ENCODE measurements at places on chromosomes 1 and 21.

- no peak for DNase-seq
Observed at GRCh38 chr1:207745839-207746767, 5.8 kb upstream of the CD46 start.

- no peak for DNase-seq
Observed at GRCh38 chr1:156368889-156369684, at the start of gene RHBG. Gene RHBG, plus strand, starts transcription at chr1:156369211. Its CDS starts 39 bp downstream, at chr1:156369250.

DNA sequence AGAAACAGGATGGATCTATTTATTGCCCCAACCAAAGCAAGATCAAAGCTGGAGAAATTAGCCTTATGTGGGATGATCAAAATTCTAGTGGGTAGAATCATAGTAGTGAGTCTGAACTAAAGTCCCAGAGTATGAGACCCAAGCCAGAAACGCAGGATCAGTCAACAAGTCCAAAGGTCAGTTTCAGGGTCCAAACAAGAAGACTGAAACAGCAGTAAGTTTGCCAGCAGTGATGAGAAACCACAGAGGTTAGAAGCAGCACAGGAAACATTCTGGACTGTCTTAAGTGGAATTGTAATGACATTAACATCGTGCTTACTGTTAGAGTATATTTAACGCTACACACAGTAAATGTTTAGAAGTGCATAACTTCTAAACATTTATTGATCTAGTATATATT is 251.0 kb downstream of the LRRIQ3 start:
- no peak for DNase-seq

DNA sequence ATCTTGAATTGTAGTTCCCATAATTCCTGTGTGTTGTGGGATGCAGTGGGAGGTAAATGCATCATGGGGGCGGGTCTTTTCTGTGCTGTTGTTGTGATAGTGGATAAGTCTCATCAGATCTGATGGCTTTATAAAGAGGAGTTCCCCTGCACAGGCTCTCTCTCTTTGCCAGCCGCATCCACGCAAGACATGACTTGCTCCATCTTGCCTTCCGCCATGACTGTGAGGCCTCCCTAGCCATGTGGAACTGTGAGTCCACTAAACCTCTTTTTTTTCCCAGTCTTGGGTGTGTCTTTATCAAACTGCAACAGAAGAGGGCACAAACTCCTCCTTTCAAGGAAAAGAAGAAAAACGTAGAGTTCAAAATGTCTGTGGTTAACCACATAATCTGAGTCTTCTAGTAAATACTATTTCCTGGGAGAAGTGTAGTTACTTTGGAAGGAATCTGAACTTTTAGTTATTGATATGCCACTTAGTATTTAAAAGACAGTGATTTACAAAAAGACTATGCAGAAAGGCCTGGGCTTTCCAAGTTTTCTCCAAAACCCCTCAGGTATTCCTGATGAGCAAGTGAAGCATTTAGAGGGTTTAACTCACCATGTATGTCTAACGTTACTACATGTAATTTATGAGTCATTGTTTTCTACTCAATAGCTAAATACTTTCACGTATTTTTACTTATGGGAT is 10.0 kb downstream of the ADAMTS1 start:
- no peak for DNase-seq

- peak; percentile 48 for DNase-seq
Observed at GRCh38 chr1:230753586-230754251, 6.5 kb downstream of the CAPN9 start.

- DNase-seq: peak; percentile 75
Observed at GRCh38 chr1:975896-976683, 5.8 kb downstream of the PERM1 start.

DNA sequence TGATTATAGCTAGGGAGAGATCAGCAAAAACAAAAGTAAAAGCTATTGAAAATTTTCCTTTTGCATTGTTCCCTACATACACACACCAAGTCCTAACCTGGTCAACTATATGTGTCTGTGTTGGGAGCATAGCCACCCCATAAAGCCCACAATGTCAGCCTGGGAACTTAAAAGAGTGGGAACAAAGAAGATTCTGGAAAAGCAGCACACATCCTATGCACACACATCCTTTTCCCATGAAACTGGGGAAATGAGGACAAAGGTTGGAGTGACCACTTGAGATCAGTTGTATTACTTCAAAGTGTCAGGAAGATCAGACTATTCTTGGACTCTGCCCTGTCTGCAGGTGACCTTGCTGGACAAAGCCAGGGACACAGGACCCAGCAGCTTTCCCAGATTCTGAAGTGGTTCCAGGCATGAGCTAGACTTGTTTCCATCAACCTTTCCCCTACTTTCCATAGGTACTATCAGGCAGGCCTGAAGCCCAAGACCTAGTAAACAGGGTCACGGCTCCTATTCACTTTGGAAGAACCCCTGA is 15.9 kb downstream of the TXNIP start:
- DNase-seq: no peak

DNA sequence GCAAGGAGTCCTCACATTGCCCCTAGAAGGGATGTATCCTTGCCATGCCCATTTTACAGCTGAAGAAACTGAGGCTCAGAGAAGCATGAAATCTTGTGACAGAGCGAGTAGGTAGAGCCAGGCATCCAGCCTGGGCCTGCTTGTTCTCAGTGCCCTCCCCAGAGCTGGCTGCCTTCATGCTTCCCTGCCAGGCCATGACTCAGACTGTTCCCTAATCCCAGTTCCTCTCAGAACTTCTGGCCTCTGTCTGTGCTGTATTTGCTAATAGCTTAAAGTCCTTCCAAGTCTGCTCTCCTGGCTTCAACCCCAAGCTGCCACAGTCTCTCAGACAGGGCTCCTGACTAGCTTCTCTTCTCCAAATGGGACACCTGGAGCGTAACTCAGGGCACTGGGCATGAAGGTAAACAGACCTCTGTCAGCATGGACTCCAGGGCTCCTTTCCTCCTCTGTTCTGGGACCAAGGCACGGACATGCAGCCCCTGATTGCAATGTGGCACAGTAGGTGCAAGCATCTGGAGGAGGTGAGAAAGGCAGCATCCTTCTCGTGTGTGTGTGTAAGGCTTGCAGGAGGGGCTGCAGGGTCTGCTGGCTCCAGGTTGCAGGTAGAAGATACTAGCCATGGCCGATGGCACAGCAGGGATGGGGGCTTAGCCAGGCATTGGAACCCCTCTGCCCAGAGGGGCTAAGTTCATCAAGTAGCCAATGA is 122.7 kb downstream of the HMGB4 start:
- no peak for DNase-seq

- no peak for DNase-seq
Observed at GRCh38 chr1:20837554-20838192, 50.6 kb upstream of the HP1BP3 start.

DNA sequence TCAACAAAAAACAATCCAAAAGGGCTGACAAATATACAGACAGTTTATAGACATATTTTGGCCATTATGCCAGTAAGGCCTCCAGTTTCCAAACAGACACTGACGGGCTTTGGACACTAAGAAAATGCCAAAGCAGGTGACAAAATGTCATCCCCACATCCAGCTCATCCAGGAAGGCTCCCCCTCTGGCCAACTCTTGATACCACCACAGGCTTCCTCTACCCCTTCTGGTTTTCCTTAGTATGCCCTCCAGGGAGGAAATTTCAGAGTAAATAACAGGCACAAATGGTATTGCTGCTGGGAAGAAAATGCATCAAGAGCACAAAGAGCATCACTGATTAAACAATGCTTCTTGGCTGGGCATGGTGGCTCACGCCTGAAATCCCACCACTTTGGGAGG is 225.3 kb downstream of the VAV3 start:
- no peak for DNase-seq

DNA sequence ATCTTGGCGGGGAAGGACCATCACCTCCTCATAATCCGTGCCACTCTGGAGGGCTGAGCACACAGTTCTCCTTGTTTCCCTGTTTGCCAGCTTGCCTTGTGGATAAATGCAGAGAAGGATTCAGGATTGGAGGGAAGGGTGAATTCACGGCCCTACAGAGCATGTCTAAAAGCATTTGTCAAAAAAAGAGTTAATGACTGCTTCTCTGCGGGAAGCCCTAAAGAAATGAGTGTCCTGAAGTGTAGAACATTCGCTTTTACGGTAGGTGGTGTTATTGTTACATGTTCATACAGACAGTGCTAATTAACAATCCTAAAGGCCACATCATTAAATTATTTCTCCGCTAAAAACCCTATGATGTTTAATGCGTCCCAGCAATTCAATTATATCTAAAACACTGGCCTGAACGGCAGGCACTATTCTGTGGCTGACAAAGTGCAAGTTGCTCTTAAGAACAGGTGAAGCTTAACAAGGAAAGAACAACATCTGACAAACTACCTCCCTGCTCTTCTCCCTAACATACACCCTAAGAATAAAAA is 112.3 kb upstream of the NFIA start:
- DNase-seq: no peak

DNA sequence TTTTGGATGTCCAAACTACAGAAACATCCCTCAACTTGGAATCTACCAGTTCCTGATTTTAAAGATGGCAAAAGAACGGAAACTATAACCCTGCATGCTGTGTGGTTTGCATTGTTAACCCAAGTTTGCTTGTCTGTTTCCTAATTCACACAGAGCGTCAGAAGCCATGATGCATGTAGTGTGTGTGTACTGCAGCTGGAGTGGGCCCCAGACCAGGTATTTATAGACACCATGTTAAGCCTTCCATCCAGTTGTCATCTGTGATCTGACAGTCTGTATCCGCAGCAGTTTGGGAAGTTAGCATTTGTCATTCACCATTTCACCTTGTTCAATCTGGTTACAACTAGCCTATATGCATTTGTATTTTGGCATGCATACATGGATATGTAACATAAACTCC is 27.7 kb upstream of the PLEKHM2 start:
- no peak for DNase-seq

GRCh38 chr1:24886241-24886640 is 43.8 kb downstream of the RUNX3 start:
- DNase-seq: no peak

GRCh38 chr1:212612041-212612961 is 3.7 kb downstream of the ATF3 start:
- no peak for DNase-seq

DNA sequence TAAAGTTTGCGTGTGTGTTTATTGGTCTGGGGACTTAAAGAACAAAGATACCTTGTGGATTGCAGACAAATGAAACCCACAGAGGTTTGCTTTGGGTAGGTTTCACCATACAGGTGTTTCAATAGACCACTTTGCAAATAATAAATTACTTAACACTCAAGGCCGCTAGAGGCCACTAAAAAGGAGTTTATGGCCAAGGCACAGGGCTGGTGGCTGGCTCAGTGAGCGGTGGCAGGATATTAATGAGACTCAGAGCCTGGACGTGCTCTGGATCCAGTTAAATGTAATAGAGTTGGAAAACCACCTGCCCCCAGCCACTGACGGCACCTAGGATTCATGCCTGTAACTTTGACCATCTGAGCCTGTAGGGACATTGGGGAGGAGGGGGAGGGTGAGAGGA is 44.5 kb downstream of the LRRC38 start:
- DNase-seq: no peak

DNA sequence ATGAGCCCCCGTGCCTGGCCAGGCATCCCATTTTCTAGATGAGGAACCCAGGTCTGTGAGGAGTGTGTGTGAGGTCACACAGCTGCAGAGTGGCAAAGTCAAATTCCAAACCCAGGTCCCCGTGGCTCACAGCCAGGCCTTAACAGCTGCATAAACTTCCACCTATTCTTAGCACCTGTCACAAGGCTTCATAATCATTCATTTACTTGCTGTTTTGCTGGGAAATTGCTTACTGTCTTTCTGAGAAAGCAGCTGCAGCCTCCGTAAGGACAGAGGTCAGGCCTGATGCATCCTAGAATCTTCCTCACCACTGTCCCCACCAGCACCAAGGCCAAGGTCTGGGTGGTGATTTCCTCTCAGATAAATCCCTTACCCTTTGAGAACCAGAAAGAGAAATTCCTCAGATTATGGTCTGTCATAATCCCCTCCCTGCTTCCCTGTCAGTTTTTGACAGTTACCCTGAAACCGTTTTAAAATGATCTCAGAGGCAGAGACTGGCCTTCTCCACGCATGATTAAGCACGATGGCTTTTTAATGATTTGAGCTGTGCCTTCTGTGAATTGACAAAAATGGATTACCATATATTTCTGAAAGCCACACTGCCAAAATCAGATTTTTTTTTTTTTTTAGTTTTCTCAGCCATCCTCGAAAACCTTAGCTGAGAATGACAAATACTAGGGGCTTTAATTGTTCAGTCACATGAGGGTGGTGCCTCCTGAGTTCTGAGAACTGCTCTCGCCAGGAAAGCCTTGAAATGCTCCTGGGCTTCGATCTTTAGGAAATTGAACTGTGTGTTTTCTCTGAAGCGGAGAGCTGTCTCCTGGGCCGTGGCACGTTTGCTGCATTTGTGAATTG is 70.0 kb upstream of the SELENON start:
- DNase-seq: no peak

GRCh38 chr1:147080671-147081394 is 91.4 kb downstream of the PRKAB2 start:
- no peak for DNase-seq

DNA sequence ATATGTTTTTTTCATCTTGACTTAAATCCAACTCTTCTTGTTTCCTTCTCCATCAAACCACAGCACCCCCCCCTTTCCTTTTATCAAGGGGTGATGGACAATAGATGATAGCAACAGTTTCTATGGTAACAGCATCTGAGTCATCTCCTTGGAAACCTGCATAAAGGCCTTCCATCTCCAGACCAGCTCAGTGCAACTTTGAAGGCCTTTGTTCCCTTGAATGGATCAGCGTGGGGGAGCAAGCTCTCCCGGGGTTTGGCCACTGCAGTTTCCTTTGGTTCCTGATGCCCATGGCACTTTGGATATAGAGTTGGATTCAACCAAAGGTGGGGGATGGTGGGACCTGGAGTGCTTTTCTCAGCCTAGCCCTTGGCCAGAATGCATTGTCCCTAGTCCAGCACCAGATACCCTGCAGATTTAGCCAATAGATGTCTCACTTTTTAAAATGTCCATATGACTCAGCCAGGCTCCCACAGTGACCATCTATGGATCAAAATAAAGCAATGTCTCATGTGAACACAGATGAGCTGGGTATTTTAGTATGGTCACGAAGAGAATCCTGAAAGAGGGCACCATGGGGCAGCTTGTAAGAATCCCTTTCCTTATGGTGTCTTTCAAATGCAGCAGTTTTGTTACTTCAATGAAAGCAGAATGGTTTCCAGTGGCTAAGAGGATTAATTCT is 127.7 kb downstream of the SPATA46 start:
- DNase-seq: no peak

GRCh38 chr1:202016022-202016810 is 5.8 kb downstream of the ELF3 start:
- DNase-seq: no peak

DNA sequence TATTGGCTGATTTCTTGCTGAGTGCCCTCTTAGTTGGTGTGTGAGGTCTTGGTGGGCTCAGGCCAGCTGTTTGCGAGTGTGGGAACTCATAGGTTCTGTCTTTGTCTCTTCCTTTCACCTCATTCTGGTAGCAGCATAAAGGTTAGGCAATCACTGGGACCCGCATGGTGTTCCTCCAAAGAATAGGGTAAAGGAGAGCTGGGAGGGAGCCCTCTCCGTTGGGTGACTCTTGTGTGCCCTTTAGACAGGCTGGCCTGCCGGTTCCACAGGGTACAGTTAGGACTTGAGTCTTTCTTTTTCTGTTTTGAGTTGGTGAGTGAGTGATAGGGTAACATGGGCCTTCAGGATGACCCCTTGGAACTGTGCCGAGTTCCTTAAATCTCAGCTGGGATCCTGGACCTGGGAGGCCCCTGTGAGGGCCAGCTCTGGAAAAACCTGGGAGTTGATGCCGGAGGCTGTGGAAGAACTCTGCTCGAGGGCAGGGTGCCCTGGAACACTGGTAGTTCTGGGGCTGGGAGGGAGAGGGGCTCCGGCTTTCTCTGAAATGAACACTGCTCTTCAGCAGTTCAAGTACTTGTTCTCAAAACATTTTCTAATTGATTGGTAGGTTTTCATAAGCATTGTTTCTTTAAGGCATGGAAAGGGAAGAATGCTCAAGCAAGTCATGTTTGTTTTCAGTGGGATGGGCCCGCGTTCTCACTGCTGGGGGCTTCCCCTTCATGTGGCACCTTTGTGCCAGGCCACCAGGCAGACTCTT is 2.1 kb upstream of the THAP3 start:
- DNase-seq: no peak

All from activated T-cell treated with anti-CD3 and anti-CD28 coated beads, Interleukin-2, amount 50 U/mL, for 72 hours (primary cell).